ENCODE measurements at places on chromosomes 11 and 22.

DNA sequence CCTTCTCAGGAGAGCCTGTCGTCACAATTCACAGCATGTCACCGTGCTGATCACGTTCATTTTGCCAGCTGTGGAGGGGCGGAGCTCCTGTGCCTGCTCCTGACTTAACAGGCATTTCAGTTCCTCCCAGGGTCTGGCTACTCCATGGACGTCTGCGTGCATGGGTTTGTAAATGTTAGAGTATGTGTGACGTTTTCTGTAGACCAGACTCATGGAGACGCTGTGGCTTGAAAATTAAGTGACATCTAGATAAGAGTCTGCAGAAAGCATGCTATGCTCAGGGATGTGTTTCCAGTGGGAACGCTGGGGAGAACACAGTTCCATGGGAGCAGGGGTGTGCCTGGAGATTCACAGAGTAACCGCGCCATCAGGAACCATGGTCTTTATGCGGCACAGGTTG lies 804.0 kb downstream of the TBC1D22A start:
- H3K27me3 ChIP-seq, result no peaks in the 10 kb centered on the region
- H3K4me3 ChIP-seq, result no peak overlapping the region
- no peak for DNase-seq
- H3K36me3 ChIP-seq, result no peaks in the 10 kb centered on the region

DNA sequence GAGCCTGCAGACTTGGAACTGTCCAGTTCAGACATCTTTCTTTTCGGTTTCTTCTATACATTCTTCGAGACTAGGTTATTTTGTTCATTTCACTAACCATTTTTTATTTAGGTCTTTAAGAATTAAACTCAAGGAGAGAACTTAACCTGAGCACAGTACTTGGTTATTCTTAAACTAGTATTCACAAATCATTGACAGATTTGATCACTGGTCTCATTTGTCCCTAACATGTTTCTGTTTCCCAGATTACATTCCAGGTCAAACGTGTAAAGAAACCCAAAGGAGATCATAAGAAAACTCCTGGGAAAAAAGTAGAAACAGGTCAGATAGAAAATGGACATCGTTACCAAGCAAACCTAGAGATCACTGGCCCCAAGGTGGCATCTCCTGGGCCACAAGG lies 85.1 kb downstream of the TTC17 start:
- peaks cover 7% of the 10 kb centered on the region for H3K36me3 ChIP-seq
- no peaks in the 10 kb centered on the region for H3K4me1 ChIP-seq
- DNase-seq, result no peak
- no peak overlapping the region for H3K27ac ChIP-seq
- no peak overlapping the region for H3K4me3 ChIP-seq

- H3K36me3 ChIP-seq, result no peaks in the 10 kb centered on the region
- no peak overlapping the region for H3K4me3 ChIP-seq
- H3K27ac ChIP-seq, result no peak overlapping the region
- H3K27me3 ChIP-seq, result no peaks in the 10 kb centered on the region
- H3K4me1 ChIP-seq, result peaks cover 2% of the 10 kb centered on the region
- DNase-seq, result peak; percentile 61
These were observed 56.7 kb downstream of the TP53I11 start for GRCh38 chr11:44893846-44894617.

DNA sequence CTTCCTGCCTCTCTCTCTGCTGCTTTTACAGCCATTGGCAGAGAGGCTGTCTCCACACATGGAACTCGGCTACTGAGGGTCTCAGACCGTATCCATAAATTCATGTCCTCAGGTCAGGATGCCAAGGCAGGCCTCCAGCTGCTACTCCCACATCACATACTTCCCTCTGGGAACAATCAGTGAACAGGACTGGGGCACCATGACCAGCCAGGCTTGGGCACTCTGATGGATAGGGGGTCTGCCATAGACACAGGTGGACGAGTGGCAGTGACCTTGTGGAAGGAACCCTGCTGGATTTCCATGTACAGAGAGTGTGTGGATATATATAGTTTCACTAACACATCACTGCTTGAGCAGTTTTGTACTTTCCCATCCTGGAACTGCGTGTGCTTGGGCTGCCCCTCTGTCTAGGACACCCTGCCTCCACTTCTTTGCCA lies 97.7 kb upstream of the PARVA start:
- no peak for DNase-seq
- no peaks in the 10 kb centered on the region for H3K27me3 ChIP-seq
- no peaks in the 10 kb centered on the region for H3K4me1 ChIP-seq
- no peaks in the 10 kb centered on the region for H3K36me3 ChIP-seq

GRCh38 chr22:26975865-26976264 lies 318.5 kb downstream of the MIAT start:
- H3K4me1 ChIP-seq, result no peaks in the 10 kb centered on the region
- no peak for DNase-seq
- no peak overlapping the region for H3K27ac ChIP-seq
- no peak overlapping the region for H3K4me3 ChIP-seq

GRCh38 chr11:22688914-22689313 lies 22.5 kb downstream of the GAS2 start:
- H3K36me3 ChIP-seq, result no peaks in the 10 kb centered on the region
- H3K27me3 ChIP-seq, result no peaks in the 10 kb centered on the region
- H3K4me3 ChIP-seq, result no peak overlapping the region
- H3K4me1 ChIP-seq, result no peaks in the 10 kb centered on the region
- H3K27ac ChIP-seq, result no peak overlapping the region

DNA sequence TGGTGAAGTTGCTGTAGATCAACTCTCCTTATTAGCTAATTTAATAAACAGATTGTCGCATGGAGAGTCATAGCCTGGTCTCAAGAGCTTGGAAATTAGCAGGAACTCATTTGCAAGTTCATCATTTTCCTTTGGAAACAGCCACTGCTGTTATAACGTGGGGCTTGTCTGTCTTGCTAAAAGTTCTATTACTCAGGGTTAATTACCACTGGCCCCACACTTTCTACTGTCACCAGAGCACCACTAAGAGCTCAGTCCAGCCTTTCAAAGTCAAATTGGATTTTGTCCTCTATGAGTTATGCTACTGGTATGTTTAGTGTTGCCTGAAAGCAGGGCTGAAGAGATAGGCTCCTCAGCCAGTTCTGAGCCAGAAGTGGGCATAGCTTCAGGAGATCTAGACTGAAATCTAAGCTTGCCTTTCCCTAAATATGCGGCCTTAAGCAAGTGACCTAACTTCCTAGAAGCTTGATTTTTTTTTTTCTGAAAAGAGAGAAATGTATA lies 292.2 kb downstream of the INSC start:
- H3K36me3 ChIP-seq, result no peaks in the 10 kb centered on the region
- no peak for DNase-seq
- H3K4me3 ChIP-seq, result no peak overlapping the region
- no peaks in the 10 kb centered on the region for H3K27me3 ChIP-seq
- H3K27ac ChIP-seq, result no peak overlapping the region

DNA sequence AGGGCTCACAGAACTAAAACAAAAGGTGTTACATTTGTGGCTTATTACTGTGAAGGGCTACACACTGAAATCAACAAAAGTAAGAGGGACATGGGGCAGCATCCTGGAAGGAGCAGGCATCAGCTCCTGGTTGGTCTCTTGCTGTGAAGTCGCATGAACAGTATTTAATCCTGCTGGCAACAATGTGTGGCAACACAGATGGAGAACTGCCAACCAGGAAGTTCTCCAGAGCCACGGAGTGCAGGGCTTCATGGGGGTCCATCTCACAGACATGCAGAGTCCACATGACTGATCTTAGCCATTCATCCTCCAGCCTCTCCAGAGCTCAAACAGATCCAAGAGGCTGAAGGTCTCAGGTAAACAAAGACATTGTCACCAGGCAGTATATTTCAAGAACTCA lies 32.8 kb upstream of the FGF3 start:
- H3K27me3 ChIP-seq, result no peaks in the 10 kb centered on the region
- no peaks in the 10 kb centered on the region for H3K4me1 ChIP-seq
- no peak overlapping the region for H3K4me3 ChIP-seq
- no peaks in the 10 kb centered on the region for H3K36me3 ChIP-seq
- H3K27ac ChIP-seq, result no peak overlapping the region

GRCh38 chr11:79086056-79086455 lies 354.8 kb downstream of the TENM4 start:
- peaks cover 4% of the 10 kb centered on the region for H3K4me1 ChIP-seq
- H3K27ac ChIP-seq, result no peak overlapping the region
- H3K4me3 ChIP-seq, result no peak overlapping the region
- no peak for DNase-seq
- no peaks in the 10 kb centered on the region for H3K27me3 ChIP-seq

DNA sequence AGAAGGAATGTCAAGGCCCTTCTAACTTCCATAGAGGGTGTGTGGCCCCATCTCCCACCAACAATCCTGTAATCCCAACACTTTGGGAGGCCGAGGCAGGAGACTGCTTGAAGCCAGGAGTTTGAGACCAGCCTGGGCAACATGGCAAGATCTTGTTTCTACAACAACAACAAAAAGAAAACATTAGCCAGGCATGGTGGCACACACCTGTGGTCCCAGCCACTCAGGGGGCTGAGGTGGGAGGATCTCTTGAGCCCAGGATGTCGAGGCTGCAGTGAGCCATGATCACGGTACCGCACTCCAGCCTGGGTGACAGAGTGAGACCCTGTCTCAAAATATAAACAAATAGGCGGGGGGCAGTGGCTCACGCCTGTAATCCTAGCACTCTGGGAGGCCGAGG lies 16.9 kb downstream of the TSPAN32 start:
- DNase-seq, result no peak
- H3K27me3 ChIP-seq, result no peaks in the 10 kb centered on the region
- no peaks in the 10 kb centered on the region for H3K36me3 ChIP-seq

DNA sequence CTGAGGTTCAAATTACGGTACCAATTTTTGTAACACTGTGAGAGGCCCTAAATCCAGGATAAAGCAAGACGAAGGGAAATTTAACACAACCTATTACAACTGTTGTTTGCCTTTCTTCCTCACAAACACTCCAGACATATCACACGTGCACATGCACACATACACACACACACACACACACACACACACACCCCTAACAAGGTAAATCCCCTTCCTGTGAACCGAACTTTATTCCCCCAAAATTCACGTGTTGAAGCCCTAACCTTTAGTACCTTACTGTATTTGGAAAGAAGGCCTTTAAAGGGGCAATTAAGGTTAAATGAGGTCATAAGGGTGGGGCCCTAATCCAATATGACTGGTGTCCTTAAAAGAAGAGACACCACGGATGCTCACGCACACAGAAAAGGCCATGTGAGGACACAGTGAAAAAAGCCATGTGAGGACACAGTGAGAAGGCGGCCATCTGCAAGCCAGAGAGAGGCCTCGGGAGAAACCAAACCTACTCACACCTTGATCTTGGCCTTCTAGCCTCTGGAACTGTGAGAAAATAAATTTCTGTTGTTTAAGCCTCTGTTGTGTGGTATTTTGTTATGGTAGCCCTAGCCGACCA lies 1.8 kb downstream of the SERGEF start:
- H3K27ac ChIP-seq, result no peak overlapping the region
- H3K36me3 ChIP-seq, result no peaks in the 10 kb centered on the region
- H3K4me1 ChIP-seq, result no peaks in the 10 kb centered on the region
- no peak for DNase-seq

DNA sequence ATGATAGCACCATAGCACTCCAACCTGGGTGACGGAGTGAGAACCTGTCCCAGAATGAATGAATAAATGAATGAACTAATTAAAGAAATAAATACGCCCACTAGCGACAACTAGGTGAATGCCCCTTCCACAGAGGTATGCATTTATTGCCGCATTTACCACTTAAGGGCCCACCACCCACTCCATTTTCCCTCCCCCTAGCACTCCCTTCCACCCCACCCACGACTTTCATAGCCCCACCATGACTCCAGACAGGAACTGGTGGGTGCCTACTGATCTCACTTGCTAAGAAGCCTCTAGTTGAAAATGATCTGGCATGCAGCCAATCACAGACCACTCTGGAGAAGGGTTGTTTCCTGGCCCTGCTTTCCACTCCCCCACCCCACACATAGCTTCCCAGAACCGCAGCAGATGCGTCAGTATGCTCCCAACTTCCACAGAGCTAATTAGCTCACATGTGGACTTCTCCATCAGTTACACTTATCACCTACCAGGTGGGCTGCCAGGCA lies 167.6 kb downstream of the WT1 start:
- H3K4me3 ChIP-seq, result no peak overlapping the region
- H3K27ac ChIP-seq, result no peak overlapping the region
- no peak for DNase-seq
- H3K27me3 ChIP-seq, result no peaks in the 10 kb centered on the region
- no peaks in the 10 kb centered on the region for H3K36me3 ChIP-seq
- no peaks in the 10 kb centered on the region for H3K4me1 ChIP-seq

DNA sequence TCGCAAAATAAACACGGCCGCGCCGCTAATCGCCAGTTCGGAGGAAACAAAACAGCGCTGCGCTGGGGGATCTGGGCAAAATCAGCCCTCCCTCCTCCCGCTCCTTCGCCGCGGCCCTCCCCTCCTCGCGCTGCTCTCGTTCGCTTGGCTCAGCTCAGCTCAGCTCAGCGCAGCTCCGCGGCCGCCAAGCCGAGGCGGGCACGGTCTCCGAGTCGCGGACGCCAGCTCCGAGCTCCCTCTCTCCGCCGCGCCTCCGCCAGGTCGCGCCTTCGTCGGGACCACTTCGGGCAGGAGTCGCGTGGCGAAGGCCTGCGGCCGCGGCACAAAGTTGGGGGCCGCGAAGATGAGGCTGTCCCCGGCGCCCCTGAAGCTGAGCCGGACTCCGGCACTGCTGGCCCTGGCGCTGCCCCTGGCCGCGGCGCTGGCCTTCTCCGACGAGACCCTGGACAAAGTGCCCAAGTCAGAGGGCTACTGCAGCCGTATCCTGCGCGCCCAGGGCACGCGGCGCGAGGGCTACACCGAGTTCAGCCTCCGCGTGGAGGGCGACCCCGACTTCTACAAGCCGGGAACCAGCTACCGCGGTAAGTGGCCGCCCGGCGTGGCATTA lies at the start of gene SPON1:
SPON1 (plus strand) TSS at position 162 of the 607 bp plus-strand sequence; CDS start at position 344, 182 bp downstream.
- peak within 1 kb of the TSS; percentile 40 for H3K4me3 ChIP-seq
- 0 out of 2 replicates have a peak, but pooled peaks cover 1% of the 10 kb centered on the region for H3K4me1 ChIP-seq
- no peak within 1 kb of the TSS for H3K27ac ChIP-seq
- DNase-seq, result no peak
- H3K36me3 ChIP-seq, result no peaks in the 10 kb centered on the region
- H3K27me3 ChIP-seq, result peaks cover 44% of the 10 kb centered on the region

GRCh38 chr11:36073411-36074203 lies 129.7 kb downstream of the LDLRAD3 start:
- no peak overlapping the region for H3K4me3 ChIP-seq
- no peaks in the 10 kb centered on the region for H3K36me3 ChIP-seq
- H3K27me3 ChIP-seq, result no peaks in the 10 kb centered on the region
- H3K4me1 ChIP-seq, result peaks cover 9% of the 10 kb centered on the region
- H3K27ac ChIP-seq, result no peak overlapping the region

- no peak overlapping the region for H3K27ac ChIP-seq
- H3K4me1 ChIP-seq, result no peaks in the 10 kb centered on the region
- no peak overlapping the region for H3K4me3 ChIP-seq
- no peak for DNase-seq
- no peaks in the 10 kb centered on the region for H3K36me3 ChIP-seq
These were observed 11.1 kb upstream of the MPZL2 start for GRCh38 chr11:118275176-118275575.

DNA sequence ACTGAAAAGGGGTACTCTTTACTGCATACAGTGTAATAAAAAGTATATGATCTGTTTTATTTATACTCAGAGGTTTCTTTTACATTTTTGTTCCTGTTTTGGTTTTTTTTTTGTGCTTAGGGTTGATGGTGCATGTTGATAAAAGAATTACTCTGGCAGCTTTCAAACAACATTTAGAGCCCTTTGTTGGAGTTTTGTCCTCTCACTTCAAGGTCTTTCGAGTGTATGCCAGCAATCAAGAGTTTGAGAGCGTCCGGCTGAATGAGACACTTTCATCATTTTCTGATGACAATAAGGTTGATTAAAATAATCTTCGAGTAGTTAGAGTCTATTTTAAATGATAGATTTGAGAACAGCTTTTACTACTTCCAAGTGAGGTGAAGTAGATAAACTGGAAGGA lies 60.6 kb downstream of the DKK3 start:
- DNase-seq, result no peak
- no peaks in the 10 kb centered on the region for H3K4me1 ChIP-seq
- no peaks in the 10 kb centered on the region for H3K27me3 ChIP-seq
